ENCODE measurements at places on chromosomes 16 and 17.
A peak's percentile ranks its signal among the peaks of the same experiment; 100 is the strongest.

DNA sequence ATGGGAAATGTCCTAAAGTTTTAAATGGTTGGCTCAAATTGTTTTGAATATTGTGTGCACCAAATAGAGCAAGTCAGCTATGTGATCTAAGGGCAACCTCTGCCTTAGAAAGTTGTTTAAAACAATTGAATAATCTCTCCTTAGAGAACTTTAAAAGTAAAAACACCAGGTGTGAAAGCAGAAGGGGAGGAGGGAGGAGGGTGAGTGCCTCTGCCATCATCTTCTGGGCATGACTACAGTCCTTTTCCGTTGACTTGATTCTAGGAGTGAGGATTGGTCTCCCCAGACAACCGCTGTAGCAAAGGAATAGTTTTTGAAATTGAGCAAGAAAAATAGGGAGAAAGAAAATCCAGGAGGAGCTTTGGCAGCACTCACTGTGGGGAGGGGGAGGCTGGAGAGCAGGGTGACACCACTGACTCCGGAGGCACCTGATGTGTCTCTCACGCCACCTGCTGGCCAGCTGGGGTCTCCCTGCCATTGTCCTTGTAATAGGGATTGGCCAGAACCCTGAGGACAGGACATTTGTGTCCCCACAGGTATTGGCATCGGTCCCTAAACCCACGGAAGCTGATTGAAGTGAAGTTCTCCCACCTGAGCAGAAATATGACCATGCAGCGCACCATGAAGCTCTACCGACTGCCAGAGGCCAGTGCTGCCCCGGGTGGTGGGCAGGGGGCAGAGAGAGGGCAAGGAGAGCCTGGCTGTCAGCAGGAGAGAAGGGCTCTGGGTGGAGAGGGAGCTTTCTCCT, 33.3 kb downstream of the PLCD3 start:
- ATAC-seq = peak; percentile 92

- ATAC-seq = no peak
These were observed 747 bp upstream of the LHX1 start for GRCh38 chr17:36936455-36937000.

GRCh38 chr16:63789603-63790002, 1332.3 kb downstream of the CDH11 start:
- no peak for ATAC-seq

- no peak for ATAC-seq
These were observed 90.3 kb upstream of the MPHOSPH6 start for GRCh38 chr16:82260212-82260795.

- ATAC-seq = no peak
These were observed 273.0 kb downstream of the CEP112 start for GRCh38 chr17:65918916-65919315.

GRCh38 chr16:13378151-13378550, 476.8 kb downstream of the SHISA9 start:
- no peak for ATAC-seq

GRCh38 chr17:50837980-50838954, 2.9 kb downstream of the WFIKKN2 start:
- ATAC-seq = no peak

DNA sequence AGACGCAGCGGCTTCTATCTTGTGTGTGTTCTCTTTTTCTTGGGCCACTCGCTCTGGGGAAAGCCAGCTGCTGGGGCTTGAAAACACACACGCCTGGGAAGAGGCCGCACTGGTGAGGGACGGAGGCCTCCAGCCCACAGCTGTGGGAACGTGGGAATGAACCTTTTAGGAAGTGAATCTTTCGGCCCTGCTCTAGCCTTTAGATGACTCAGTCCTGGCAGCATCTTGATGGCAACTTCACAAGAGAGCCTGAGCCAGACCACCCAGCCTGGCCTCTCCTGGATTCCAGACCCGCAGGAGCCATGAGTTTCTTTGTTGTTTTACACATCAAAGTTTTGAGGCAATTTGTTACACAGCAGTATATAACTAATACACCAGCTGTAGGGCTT, 2.2 kb upstream of the PDPK1 start:
- no peak for ATAC-seq

GRCh38 chr17:40309031-40309948, at the start of gene RARA:
TSS of gene RARA (plus strand) at chr17:40309180. CDS start at chr17:40331219, 22,039 bp downstream.
- peak; percentile 28 for ATAC-seq

Data from SK-N-SH treated with all-trans-retinoic acid at 6 μM for 48 hours (cell line).